ENCODE measurements at places on chromosomes 5 and 9.

DNA sequence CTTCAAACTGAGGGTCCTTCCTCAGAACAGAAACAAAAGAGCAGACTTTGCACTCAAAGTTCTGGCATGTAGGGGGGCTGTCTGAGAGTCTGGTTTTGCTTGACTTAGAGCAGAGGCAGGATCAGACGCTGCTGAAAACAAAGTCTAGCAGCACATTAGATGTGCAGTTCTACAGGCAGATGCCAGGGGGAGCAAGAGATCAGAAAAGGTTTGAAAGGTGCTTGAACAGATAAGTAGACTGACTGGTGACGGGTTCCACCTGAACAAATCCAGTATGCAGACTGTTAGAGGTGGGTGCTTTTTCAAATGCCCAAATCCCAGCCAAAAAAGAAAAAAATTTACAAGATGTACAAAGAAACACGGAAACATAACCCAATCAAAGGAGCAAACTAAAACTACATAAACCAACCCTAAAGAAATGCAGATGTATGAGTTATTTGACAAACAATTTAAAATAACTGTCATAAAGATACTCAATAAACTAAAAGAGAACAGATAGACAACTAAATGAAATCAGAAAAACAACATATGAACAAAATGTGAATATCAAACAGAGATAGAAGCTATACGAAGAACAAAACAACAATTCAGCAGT, 194.7 kb upstream of the FREM1 start:
- no peak for DNase-seq

- no peak for DNase-seq
Observed at GRCh38 chr9:76987594-76988200, 31.8 kb upstream of the FOXB2 start.

DNA sequence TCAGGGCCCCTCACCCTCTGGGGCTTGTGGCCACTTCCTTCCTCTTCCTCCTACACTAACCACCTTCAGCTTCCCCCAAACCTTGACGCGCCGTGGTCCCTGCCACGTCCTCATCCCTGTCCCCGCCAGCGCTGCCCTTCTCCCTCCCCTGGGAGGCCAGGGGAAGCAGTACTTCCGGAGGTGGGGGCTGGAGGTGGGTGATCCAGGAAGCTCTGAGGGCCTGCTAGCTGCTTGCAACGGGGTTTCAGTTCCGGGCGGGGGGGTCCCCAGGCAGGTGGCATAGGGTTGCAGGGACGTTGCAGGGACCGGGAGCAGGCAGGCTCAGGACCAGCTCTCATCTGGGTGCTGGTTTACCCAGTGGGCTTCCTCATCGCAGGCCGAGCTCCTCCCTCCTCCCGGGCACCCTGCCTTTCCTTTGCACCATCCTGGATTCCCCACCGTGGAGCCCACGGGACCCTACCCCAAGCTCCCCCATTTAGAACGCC, 70.0 kb downstream of the RXRA start:
- peak; percentile 68 for DNase-seq

GRCh38 chr5:100641833-100642232, 106.7 kb downstream of the FAM174A start:
- DNase-seq: no peak

DNA sequence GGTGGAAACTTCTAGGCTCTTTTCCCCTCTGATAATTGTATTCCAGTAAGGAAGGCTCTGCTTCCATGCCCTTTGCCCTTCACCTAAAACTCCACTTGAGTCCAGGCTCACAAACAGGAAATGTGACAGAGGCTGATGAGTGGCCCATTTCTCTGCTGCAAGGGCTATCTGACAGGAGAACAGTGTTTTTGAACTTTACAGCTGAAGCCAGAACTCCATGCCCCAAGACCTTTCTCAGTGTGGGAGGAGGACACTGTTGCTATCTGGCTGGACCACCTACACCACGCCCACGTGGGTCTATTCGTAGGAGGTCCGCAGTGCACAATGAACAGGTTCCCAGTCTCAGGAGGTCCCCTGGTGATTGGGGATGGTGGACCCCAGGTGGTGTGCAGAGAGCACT, 13.6 kb downstream of the GGTA1 start:
- no peak for DNase-seq

DNA sequence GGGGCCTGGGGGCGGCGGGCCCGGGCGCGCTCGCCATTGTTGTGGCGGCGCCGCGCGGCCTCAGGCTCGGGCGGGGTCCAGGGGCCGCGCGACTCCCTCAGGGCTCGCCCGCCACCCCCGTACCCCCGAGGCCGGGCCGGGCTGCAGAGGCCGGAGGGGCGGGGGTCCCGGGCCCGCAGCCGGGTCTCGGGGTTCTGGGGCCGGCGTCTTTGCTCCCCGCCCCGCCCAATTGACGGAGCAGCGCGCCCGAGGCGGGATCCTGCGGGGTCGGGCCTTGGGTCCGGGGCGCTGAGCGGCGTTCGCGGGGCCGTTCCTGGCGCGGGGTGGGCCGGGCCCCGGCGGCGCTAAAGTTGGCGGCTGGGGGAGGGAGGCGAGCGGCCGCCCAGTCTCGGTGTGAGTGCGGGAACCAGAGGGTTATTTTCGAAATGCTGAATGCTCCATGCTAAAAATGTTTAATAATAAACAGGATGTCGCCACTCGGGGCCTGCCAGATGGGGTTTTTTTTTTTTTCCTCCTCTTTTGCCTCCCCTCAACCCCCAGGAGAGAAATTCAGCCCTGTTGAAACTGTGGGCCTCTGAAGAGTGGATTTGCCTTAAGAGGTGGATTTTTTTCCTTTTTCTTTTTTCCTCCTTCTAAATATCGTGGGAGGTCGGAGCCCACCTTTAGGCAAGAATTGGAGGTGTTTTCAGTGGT, 724 bp downstream of the PRRC2B start:
- DNase-seq: peak; percentile 74

- DNase-seq: no peak
Observed at GRCh38 chr5:55324815-55325418, 17.1 kb downstream of the MTREX start.

GRCh38 chr9:137077758-137078693, 709 bp downstream of the UAP1L1 start:
- DNase-seq: peak; percentile 66

GRCh38 chr9:79574781-79575180, 3.0 kb downstream of the TLE4 start:
- no peak for DNase-seq

DNA sequence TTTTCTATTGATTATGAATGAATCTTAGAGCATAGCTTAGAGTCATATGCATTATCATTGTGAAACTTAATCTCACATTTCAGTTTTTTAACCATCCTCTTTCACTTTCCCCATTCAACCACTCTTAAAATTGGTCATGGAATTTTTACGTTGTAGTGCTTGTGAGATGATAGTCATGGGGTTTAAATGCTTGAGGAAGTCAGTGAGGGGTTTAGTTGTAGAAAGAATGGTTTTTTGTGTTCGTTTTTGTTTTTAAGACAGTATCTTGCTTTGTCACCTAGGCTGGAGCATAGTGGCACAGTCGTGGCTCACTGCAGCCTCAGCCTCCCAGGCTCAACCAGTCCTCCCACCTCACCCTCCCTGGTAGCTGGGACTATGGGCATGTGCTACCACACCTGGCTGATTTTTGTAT, 19.6 kb downstream of the UGCG start:
- peak; percentile 62 for DNase-seq

GRCh38 chr5:84257061-84257460, 127.6 kb downstream of the EDIL3 start:
- DNase-seq: no peak

GRCh38 chr5:81530919-81531318, 137.0 kb upstream of the ACOT12 start:
- no peak for DNase-seq

DNA sequence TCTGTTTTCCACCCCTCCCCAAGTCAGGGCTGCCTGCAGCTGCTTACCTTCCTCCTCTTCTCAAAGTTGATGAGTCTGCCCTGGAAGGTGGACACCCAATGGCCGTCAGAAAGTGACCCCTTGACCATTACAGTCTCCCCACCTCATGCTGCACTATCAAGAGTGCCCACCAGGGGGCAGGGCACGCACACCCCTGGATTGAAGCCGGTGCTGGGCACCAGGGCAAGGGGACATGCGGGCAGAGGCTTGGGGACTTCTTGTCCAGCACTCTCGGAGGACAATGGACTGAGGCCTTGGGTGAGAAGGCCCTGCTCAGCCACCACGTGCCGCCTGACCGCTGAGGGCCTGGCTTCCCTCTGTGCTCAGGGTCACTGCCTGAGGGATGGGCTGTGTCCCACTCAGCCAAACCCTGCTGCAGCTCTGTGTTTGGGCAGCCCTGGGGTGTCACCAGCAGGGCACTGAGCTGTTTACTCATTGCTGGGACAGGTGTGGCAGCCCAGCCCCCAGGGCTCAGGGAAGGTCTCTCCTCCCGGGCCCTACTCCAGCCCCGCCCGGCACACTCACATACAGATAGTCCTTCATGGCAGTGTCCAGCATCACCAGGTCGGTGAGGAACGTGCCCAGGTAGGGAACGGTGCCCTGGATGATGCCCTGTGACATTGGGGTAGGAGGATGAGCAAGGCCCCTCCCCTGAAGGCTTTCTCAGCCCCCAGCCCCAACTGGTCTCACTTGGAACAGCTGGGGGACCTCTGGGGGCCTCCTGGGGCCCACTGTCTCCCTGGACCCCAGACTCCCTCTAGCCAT, 17.7 kb downstream of the RALGDS start:
- peak; percentile 73 for DNase-seq

- no peak for DNase-seq
Observed at GRCh38 chr5:142969186-142969585, 199.0 kb downstream of the ARHGAP26 start.

DNA sequence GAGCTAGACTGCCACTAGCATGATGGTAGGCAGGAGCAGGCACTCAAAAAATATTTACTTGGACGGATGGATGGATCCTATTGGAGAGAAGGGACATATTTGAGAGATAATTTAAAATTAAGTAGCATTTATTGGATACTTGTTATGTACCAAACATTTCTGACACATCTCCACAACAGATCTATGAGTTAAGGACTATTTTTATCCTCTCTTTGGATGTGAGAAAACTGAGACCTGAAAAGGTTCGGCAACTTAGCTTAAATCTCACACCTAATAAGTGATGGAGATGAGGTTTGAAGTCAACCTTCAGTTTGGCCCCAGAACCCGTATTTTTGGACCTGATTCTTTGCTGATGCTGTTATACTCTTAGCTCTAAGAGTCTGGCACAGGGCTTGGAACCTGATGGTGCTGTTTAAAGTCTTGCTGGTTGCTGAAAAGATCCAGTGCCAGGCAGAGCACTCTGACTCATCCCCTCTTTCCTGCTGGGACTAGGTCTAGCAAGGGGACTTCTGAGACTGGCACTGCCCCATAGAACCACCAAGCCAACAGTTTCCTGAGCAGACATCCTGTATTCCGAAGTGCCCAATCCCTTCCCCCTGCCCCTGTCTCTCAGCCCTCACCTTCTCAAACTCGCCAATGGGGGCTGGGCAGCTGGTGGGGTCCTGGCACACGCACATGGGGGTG, 15.6 kb downstream of the SPARC start:
- DNase-seq: no peak

- DNase-seq: no peak
Observed at GRCh38 chr5:178683783-178684182, 46.7 kb downstream of the ZNF354A start.

- DNase-seq: no peak
Observed at GRCh38 chr5:51811883-51812471, 428.7 kb downstream of the ISL1 start.

- DNase-seq: no peak
Observed at GRCh38 chr5:45385321-45386058, 310.7 kb downstream of the HCN1 start.

- no peak for DNase-seq
Observed at GRCh38 chr9:120716483-120716882, 2.2 kb upstream of the MEGF9 start.
